ENCODE measurements at places on chromosomes 5 and 9.

DNA sequence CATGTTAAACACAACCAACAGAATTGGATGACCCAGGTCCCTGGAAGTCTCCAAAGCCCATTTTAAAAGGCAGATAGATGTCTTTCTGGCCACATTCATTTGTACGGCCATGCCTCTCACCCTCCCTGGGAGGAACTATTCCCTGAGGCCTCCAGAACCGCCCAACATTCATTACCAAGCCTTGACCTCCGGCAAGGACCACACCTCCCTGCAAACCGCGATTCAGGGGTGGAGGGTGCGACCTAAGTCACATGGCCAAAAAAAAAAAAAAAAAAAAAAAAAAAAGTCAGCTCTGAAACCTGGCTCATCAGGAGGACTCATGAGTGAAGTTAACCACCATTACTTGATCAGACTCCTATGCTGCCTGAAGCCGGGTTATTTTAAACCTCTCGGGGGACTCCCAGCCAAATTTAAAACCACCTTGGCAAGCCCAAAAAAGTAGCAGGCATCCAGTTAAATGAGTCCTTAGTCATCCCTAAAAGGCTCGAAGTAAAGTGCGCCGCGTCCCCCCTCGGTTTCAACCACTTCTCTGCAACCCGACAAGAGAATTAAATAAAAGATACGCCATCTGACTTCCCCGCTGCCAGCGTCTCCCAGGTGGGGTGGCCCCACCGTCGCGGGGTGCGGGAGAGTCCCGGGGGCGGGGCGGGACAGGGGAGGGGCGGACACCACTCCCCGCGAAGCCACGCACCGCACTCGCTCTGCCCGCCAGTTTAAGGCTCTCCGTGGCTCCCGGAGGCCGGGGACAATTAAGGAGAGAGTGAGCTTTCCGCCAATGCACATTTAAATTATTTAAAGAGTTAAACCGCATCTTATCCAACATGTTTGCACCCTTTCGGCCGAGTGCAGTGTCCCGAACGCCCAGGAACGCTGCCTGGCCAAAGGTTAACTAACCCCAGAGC, 2.3 kb downstream of the KLF9 start:
- no peak for DNase-seq

DNA sequence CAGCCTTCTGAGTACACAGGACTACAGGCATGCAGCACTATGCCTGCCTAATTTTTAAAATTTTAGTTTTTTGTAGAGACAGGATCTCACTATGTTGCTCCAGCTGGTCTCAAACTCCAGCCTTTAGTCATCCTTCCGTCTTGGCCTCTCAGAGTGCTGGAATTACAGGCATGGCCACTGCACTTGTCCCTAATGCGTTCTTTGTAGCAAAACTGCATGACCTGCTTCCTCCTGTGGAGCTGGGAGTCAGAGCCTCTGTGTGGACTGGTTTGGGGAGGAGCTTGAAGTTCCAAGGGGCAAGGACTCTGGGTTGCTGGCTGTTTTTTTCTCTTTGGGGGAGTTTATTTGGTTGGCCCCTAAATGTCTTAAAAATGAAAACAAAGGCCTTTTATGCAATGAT, 22.7 kb upstream of the ANKRD34B start:
- DNase-seq, result no peak

DNA sequence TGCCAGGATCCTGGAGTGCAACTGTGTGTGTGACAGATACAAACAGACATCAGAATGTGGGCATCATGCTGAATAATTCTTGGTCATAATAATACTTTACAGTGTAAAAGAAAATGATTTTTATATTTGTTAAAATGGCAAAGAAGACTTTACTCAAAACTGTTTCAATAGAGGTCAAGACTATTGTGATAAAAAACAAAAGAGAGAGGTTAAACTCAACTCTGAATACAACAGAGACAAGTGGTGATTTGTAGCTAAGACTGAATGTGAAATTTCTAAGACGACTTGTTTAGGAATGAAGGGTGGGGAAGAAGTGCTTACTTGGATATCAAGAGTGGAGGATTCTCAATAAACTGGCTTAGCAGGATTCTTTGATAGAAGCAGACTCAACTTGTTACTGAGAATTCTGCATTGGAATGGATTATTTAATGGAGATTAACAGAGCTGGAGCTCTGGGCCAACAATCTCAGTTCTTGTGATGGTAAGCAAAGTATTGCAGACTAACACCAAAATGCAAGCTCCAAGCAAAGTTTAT, 457.4 kb upstream of the CDH18 start:
- DNase-seq, result no peak

DNA sequence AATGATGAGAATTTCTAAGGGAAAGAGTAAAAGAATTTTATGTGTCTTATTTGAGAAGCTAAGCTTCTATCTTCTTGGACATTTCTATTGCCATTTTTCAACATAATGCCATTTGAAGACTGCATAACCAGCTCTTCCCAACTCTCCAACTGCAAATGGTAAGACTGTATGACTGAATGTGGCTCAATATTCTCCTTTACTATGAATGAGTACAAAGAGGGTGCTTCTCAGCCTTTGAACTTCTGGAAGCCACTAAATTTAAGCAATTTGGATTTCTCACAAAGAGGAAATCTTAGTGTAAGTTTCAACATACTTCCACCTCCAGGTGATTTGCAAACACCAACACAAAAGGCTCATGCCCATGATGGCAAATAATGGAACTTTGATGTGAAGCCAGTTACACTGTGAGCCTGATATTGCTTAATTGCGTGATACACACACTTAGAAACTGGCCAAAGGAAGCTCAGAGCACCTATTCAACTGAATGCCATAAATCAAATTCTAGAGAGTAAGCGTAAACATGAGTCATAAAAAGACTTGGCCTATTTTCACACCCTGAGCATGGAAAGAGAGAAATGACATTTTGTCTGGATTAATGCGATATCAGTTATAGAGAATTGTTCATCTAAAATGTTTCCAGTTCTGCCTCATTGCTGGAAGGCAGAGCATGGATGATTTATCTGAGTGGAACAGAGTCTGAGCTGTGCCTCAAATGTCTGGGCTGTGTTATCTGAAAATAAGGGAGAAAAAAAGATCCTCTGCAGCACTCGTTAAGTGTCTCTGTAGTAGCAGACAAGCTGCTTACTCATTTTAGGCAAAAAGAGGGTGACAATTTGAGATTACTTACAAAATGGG, 145.3 kb downstream of the PLK2 start:
- DNase-seq, result no peak

DNA sequence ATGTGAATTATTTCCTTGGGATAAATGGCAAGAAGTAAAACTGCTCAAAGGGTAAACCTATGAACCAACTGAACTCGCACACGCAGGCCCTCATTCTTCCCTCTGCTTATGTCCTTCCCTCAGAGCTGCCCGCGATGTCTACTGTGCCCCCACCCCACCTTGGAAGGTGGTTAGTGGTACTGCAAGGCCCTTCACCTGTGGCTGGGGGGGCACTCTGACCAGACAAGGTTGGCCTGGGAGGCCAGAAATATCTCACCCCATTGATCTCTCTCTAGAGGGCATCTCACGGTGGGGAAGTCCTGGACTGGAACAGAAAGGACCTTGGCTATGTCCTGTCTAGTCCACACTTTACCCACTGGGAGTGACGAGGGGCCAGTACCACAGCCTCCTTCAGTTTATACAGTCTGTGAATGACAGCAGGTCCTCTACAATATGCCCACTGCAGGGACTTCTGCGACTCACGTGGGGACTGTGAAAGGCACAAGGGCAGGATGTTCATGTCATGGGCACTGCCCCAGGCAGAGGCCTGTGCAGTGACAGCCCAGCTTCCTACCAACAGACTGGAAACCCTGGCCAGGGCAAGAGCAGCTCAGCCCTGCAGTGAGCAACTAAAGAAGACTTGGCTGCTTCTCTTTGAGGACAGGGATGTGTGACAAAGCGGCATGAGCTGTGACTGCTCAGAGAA, 56.8 kb upstream of the SYNPO start:
- no peak for DNase-seq

GRCh38 chr5:161745392-161745791, 59.9 kb downstream of the GABRA6 start:
- no peak for DNase-seq

DNA sequence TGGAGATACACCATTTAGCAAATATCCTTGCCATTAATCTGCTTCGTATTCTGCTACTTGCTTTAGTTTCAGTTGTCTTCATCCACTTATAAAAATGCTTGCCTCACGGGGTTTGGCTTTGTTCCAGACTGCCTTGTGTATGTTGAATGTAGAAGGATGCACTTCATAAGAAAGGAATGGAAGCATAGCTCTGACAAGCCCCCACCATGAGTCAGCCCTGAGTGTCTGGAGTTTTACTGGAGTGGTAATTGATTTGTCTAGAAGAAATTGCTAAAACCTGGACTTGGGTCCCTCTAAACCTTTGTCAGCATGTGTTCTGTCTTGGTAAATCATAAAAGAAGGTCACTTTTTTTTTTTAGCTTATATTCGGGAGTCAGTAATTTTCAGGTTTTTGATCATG, 4.6 kb downstream of the TEX48 start:
- DNase-seq, result no peak

- DNase-seq, result no peak
These were observed 190.1 kb downstream of the PAX5 start for GRCh38 chr9:36843964-36844363.

GRCh38 chr5:94793816-94794198, 175.3 kb downstream of the SLF1 start:
- no peak for DNase-seq

DNA sequence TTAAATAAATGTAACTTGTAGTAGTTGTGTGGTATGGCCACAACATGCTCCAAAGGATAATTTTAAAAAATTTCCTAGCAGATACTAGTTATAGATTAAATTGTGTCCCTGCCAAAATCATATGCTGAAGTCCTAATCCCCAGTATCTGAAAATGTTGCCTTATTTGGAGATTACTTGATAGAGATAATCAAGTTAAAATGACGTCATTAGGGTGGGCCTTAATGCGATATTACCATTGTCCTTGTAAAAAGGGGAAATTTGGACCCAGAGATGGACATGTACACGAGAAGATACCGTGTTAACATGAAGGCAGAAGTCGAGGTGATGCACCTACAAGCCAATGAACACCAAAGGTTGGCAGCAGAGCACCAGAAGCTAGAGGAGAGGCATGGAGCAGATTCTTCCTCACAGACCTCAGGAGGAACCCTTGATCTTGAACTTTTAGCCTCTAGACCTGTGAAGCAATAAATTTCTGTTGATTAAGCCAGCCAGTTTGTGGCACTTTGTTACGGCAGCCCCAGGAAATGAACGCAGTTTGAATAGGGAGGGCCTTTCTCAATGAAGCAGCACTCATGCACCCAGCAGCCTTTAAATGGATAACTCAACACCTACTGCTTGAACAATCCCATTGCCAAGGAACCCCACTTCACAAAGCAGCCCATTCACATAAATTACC, 148.9 kb downstream of the ARHGAP26 start:
- no peak for DNase-seq

DNA sequence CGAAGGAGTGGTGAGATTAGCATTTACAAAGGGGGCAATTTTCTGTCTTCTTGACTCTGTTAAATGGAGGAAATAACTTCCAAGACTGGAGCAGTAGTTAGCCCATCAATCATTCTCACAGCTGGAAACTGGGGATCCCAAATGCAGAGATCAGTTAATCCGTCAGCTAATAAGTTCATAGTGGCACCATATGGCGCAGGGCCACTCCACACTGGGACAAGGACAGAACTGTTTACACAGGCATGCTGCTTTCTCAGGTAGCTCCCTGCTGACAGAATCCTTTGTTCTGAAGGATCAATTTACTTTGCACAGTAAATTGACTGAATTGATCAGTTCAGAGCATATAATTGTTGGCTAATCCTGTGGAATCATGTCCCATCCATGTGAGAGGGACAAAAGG, 395.7 kb downstream of the TMEM161B start:
- no peak for DNase-seq

- DNase-seq, result no peak
These were observed 213.3 kb downstream of the TSSK1B start for GRCh38 chr5:113221294-113222176.

DNA sequence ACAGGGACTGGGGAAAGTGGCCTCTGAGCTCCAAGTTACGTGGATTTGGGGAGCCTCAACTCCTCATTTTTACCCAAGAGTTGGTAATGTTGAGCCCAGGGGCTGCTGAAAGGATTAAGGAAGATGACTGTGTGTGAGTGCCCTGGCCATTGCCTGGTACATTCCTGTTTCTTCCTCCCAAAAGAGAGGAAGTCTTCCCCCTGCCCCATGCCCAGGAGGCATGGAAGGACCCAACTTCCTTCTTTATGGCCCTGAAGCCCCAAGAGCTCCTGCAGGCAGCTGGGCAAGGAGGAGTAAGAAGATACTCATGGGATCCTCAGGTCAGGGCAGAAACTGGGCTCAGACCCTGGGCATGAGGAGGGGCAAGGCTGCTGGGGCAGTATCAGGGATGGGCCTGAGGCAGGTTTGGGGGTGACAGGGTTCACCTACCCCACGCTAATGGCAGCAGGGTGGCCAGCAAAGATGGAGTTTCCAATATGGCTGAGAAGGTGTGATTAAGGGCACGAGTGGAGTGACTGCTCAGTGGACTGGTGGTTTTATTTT, 118.3 kb upstream of the MVB12B start:
- no peak for DNase-seq

- no peak for DNase-seq
These were observed 38.6 kb downstream of the SLC44A1 start for GRCh38 chr9:105282870-105283621.

DNA sequence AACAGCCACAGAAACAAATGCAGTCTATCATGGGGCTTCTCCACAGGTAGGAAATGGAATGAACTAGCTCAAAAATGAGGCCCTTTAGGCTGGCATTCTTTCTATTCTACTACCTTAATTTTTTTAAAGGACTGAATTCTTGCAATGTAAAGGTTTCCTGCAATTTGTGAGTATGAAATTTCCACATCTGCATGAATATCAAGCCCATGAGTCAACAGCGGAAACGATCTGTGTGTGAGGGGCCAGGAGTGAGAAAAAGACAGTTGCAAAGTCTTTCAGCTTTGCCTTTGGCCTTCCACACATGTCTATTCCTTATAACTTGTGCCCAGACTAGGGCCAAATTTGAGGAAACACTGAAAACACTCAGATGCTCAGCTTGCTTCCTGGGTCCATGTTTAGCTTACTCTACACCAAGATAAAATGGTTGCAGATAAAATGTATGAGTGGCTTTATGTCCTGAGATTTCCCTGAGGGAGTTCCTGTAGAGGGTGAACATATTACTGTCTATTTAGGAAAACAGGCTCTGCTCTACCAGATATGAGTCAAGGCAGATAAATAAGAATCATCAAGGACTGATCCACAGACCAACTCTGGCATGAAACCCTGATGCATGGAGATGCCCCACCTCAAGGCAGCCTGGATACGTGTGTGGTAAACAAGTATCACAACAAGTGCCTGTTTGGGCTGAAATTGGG, 46.5 kb downstream of the RETREG1 start:
- no peak for DNase-seq

GRCh38 chr5:139711067-139711905, 63.1 kb downstream of the CXXC5 start:
- no peak for DNase-seq

DNA sequence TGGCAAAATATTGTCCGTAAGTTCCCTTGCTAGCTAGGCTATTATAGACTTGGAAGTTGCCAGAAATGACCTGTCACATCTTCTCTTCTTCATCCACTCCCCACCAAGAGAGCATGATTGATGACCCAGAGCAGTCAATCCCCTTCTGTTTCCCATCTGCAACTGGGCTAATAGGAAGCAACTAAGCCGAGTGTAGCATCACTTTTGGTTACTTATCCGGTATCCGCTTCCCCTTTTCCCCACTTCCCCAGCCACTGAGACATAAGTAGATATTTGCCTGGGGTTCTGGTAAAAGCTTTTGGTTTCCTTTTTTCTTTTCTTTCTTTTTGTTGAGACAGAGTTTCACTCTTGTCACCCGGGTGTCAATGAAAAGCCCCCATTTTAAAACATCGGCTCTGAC, 29.4 kb upstream of the LIFR start:
- DNase-seq, result no peak

- no peak for DNase-seq
These were observed 2.0 kb upstream of the AKNA start for GRCh38 chr9:114389612-114390368.
